Amygdala (tissue), 56 donors: ENCODE measurements at places on chromosomes 3 and 15.

DNA sequence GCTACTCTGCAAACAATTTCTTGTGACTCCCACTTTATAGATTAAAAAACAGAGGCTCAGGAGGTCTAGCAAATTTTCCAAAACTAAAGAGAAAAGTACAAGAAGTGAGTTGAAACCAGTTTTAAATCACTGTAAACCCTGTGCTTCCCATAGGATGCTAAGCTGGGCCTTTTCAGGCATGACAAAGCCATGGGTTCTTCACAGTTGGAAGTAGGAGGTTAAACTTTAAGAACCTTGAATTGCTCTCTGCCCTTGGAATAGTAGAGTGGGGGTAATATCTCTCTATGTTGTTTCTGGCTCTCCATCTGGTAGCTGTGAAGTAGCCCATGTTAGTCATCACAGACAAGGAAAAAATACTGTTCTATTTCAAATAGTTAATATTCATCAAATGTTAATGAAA is 193.6 kb upstream of the SATB1 start:
- DNase-seq, result no peak

GRCh38 chr15:52351206-52351908 is 55.8 kb upstream of the MYO5C start:
- no peak for DNase-seq

DNA sequence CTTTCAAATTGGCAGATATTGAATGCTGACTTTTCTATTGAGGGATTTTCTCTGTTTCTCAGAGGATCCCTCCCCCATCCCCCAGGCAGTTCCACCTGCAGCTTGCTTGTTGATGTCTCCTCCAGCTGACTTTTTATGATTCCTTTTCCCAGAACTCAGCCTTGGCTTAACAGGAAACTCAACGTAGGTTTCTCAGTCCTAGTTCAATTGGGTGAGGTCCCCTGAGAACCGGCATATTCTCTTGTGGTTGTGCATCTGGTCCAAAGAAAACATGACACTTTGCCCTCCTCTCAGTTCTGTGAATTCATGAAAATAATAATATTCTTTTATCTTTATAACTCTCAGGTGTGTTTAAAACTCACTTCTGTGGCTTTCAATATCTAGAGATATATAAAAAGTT is 1222.1 kb downstream of the OTOL1 start:
- no peak for DNase-seq

- DNase-seq, result no peak
These were observed 21.0 kb downstream of the IFT57 start for GRCh38 chr3:108201258-108201657.

DNA sequence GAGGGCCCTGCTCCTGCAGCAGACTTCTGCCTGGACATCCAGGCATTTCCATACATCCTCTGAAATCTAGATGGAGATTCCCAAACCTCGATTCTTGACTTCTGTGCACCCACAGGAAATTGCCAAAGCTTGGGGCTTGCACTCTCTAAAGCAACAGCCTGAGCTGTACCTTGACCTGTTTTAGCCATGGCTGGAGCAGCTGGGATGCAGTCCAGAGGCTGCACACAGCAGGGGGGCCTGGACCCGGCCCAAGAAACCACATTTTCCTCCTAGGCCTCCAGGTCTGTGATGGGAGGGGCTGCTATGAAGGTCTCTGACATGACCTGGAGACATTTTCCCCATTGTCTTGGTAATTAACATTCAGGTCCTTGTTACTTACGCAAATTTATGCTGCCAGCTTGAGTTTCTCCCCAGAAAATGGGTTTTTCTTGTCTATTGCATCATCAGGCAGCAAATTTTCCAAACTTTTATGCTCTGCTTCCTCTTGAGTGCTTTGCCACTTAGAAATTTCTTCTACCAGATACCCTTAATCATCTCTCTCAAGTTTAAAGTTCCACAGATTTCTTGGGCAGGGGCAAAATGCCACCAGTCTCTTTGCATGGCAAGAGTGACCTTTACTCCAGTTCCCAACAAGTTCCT is 11.8 kb upstream of the MYO5A start:
- DNase-seq, result no peak

DNA sequence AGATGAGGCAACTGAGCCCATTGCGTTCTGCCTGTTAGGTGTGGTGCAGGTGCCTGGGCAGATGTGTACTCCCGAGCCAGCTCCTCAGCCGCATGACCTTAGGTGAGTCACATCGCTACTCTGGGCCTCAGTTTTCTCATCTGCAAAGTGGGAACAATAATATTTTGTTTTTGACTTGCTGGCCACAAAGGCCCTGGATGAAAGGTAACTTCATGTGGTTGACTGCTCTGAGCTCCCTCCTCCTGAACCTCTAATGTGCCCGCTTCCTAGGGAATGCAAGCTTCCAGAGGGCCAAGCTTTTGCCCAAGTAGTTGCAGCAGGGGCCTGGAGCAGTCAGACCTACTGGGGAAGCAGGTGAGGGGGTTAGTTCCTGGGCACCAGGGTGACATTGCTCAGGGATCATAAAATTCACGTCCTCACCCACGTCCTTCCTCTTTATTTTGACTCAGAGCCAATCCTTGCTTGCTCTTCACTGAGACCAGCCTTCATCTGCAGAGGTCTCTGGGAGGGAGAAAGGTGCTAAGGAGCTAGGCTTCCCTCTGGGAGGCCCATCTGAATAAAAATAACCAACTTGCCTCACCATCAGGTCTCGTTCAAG is 149.0 kb upstream of the TLE3 start:
- DNase-seq, result no peak

DNA sequence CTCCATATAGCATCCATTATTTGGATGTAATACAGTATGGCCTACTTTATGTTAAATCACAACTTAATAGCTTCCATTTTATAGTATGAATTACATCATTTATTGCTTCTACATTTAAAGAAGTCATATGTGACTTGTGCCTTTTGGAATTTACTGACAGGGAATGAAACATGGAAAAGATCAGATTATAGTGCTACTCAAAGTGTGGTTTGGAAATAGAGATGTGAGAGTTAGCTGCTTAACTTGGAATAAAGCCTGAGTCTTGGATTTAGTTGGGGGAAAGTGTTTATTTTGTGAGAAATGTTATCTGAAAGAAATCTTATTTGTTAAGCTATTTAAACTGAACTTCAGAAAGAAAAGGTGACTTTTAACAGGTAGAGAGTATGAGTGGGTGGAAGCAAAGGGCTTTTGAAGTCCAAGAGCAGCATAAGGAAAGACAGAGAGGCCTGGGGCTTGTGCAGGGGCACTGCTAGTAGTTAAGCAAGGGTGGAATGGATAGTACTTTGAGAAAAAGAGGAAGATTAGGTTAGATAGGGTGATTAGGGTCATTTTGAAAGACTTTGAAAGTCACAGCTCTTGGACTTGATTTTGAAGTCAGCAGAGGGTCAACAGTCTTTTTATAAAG is 60.5 kb downstream of the SLMAP start:
- DNase-seq, result no peak

- no peak for DNase-seq
These were observed 302.9 kb downstream of the PLCL2 start for GRCh38 chr3:17187589-17188184.

GRCh38 chr3:72102112-72102616 is 317.2 kb upstream of the PROK2 start:
- DNase-seq, result no peak

DNA sequence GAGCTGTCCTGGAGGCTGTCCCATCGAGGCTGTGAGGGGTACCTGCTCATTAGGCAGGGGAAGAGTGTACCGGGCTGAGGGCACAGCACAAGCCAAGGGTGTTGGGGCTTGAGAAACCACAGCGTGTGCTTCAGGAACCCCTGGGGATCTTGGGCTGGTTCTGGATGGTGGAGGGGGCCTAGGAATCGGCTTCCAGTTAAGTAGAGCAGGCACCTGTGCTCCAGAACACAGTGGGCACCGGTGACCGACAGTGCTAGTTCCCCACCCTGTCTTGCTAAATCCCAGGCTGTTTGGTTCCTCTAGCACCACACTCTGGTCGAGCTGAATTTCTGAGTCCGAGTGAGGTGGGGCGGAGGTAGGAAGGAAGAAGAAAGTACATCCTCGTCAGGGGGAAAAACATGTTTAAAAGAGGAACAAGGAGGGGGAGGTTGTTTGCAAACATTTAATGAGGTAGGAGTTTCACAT is 29.1 kb downstream of the SLC6A6 start:
- no peak for DNase-seq

DNA sequence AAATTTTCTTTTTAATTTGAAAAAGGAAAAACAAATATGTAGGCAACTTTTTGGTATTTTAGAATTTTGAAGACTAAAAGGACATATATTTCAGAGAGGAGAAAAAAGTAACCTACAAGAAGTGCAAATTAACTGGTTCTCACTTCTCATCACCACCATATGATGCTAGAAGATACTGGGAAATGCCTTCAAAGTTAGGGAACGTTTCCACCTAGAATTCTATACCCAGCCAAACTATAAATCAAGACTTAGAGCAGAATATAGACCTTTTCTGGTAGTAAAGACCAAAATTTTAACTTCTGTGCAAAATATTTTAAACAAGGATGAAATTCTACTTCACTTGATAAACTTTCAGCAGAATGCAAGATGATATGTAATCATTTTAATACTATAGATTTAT is 112.3 kb upstream of the PHLDB2 start:
- no peak for DNase-seq

DNA sequence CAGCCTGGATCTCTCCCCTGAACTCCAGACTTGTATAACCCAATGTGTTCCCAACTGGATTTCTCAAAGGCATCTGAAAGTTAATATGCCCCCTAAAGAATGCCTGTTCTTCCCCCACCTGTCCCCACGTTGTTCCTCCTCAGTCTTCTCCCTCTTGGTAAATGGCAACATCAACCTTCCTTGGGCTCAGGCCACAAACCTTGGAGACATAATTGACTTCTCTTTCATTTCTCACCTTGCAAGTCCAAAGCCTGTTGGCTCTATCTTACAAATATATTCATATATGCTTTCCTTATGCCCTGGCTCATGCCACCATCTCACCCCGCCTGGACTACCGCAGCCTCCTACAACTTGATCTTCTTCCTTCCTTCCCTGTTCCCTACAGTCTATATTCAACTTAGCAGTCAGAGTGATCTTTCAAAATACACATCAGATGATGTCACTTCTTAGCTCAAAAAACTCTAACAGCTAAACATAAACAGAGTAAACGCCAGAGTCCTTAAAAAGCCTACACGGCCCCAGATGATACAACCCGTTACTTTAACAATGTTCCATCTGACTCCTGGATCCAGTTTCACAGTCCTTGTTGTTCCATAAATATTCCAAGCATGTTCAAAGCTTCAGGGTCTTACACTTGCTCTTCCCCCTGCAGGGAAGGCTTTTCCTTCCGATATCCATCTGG is 66.2 kb downstream of the ETV5 start:
- DNase-seq, result no peak

DNA sequence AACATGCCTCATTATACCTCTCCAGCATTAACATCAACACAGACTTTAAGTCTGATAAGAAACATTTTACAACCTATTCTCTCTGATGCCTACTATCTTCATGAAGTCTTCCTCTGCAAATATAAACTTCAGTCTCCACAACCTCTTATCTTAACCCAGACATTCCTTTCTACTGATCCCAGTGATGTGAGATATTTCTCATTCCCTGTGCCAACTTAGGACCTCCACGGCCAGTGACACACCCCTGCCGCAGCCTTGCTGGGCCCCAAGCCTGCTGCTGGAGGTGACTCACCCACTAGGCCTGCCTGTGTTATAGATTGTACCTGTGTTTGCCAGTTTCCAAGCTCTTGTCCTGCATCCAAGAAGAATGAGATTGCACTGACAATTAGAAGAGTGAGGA is 734.5 kb upstream of the CADM2 start:
- DNase-seq, result no peak

- DNase-seq, result no peak
These were observed 401.9 kb upstream of the IL12A start for GRCh38 chr3:159586571-159587202.

GRCh38 chr3:143291836-143292447 is 172.4 kb downstream of the CHST2 start:
- no peak for DNase-seq

- DNase-seq, result no peak
These were observed 31.5 kb upstream of the TAFA4 start for GRCh38 chr3:68963891-68964290.

DNA sequence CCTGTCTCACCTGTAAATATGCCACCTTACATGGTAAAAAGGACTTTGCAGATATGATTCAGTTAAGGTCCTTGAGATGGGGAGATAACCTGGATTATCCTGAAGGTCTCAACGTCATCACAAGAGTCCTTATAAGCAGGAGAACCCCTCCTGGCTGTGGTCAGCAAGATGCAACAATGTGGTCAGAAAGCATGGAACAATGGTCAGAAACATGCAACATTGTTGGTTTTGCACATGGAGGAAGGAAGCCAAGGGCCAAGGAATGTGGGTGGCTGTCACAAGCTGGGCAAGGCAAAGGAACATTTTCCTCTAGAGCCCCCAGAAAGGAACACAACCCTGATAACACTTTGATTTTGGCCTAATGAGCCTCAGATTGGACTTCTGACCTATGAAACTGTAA is 9.4 kb upstream of the SUMF1 start:
- DNase-seq, result no peak

- DNase-seq, result no peak
These were observed 189.6 kb upstream of the MLF1 start for GRCh38 chr3:158381262-158381868.

- DNase-seq, result no peak
These were observed 118.1 kb downstream of the ASB7 start for GRCh38 chr15:100720406-100720967.

- no peak for DNase-seq
These were observed 43.9 kb downstream of the ALDH1A2 start for GRCh38 chr15:58021332-58022230.

DNA sequence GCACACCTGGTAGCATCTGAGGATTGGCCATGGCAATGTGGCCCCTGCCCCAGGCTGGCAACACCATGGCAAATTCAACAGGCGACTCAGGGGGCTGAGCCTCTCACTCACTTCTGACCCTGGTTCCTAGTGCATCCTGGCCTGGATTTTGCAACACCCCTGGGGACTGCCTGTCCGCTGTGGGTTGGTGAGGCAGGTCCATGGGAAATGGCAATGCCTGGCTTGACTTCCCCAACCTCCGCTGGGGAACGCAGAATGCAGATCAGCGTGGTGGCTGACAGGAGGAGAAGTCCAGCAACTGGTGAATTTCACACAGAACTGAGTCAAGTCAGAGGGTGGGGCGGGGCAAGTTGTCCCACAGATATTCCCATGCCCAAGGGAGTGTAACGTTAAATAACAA is 3.9 kb upstream of the PSTPIP1 start:
- DNase-seq, result no peak

GRCh38 chr3:1072041-1072440 is 20.8 kb upstream of the CNTN6 start:
- no peak for DNase-seq

GRCh38 chr15:94749811-94750617 is 518.7 kb downstream of the MCTP2 start:
- no peak for DNase-seq

GRCh38 chr3:9012521-9012920 is 49.2 kb upstream of the RAD18 start:
- no peak for DNase-seq

- DNase-seq, result no peak
These were observed 56.2 kb upstream of the DLG1 start for GRCh38 chr3:197354568-197355001.

GRCh38 chr3:80215191-80215590 is 447.4 kb upstream of the ROBO1 start:
- DNase-seq, result no peak

- no peak for DNase-seq
These were observed 163.8 kb downstream of the RSRC1 start for GRCh38 chr3:158273656-158274055.

- DNase-seq, result no peak
These were observed 292.4 kb downstream of the UBE2E2 start for GRCh38 chr3:23495507-23495906.
